Activated CD8-positive, alpha-beta memory T cell treated with anti-CD3 and anti-CD28 coated beads, Interleukin-2, amount 50 U/mL, for 48 hours (primary cell): ENCODE measurements at places on chromosomes 12 and 14.

DNA sequence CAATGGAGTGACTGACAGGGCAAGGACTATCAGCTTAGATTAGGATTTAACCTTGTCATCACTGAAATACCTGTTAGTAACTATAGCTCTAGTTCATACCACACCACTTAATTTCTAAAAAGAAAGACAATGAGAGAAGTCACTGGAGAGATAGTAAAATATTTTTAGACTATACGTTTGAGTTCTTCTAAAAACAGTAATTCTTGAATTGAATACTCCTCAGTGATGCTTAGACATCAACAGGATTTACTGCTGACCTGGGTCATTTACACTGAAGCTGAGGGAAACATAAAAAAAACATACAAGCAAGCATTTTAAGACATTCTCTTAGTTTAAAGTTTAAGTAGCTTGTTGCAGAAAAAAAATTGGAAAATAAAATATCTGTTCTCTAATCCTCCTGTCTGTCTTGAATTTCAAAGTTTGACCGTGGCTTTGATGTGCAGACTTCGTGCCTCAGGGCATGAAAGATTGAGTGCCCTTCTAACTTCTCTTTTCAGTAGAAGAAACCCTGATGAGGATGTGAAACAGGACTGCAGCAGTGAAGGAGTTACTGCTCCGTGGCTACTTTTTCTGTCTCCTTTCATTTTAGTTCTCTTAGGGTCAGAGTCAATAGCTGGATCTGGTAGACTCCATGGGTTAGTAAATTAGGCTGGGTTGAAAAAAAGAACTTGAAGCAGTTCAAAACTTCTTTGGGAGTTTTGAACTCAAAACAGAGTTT, 172.2 kb downstream of the PTPRO start:
- DNase-seq = no peak

GRCh38 chr12:69689638-69690037, 9.5 kb downstream of the BEST3 start:
- no peak for DNase-seq

DNA sequence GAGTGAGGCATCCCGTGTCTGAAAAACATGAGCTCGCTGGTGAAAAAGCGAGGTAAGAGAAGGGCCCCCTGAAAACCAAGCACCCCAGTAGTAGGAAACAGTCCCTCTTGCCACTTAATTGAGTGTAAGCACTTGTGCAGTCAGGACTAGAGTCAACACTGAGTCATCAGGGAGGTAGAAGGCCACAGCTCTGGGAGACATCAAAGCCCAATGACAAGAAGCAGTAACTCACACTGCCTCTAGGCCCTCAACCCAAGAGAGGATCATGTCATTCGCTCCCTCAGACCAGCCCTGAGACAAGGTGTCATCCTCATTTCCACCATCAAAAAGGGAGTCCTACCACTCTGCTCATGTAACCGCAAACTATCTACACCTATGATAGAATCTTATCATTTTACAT, 17.8 kb downstream of the POMT2 start:
- DNase-seq = peak; percentile 66

DNA sequence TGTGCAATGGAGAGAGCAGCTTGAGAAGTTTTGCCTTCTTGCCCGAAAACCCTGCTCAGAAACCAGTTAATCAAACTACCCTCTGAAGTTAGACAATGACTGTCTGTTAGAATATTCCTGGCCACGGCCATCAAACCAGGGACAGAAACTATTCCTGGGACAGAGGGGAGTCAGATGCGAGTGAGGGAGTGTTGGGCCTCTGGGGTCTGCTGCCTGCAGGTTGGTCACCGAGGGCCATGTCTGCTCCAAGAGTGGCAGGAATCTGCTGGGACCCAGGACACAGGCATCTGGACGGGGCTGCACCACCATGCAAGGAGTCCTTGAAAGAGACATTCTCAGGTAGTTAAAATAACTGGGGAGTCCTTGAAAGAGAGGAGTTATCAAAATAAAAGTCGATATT, 16.9 kb upstream of the EIF2B2 start:
- DNase-seq = no peak

DNA sequence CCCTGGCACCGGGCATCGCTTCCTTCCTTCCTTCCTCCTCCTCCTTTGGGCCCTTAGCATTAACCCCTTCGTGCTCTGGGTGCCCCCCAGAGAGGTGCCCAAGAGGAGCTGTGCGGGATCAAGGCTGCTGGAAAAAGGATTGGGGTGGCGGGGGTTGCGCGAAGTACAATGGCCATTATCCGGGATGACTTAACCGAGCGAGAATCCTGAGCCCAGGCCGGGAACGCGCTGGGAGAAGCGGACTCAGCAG, 2.8 kb downstream of the DHH start:
- no peak for DNase-seq

DNA sequence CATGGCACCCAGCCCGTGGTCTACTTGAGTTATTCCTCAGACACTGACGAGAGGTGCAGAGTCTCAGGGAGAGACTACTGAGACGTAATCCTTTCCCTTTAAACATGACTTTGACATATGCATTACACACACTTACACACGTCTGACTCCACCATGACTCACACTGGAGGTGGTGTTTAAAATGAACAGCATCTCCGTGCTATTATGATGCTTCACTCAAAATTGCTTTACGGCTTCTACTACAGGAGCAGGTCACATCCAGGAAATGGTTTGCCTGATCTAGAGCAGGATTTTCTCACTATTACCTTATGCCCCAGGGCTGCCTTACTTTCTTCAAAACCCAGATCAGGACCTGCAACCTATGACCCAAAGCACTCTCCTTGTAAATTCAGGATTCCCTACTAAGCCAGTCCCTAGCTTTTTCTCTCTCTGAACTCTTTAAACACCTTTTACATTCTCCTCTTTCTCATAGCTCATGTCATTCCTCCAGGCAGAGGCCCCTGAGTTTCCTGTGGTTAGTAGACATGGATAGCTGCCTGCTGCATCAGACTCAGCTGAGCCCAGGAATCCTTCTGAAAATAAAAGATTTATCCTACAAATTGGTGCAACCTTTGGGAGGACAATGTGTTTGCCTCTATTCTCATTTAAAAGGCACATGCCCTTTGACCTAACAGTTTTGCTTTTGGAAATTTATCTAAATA, 31.2 kb downstream of the TMCC3 start:
- DNase-seq = no peak
